ENCODE measurements at places on chromosomes 1 and 21.

GRCh38 chr1:23397908-23398307, 26.6 kb downstream of the TCEA3 start:
- no peak for DNase-seq

DNA sequence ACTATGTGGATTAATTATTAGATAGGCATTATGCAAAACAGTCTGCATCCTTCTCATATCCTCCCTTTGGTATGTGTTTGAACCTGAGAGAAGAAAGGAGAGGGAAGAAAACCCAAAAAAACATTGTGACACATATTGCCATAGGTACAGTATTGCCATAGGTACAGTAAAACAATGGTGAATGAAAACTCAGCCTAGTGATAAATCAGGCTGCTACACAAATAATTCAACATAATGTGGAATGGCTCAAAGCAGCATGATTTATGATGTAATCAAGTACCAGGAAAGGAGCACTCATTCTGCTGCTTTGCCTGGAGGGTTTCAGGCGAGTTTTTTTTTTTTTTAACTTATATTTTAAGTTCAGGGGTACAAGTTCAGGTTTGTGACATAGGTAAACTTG, 213.9 kb upstream of the LYPLAL1 start:
- no peak for DNase-seq

DNA sequence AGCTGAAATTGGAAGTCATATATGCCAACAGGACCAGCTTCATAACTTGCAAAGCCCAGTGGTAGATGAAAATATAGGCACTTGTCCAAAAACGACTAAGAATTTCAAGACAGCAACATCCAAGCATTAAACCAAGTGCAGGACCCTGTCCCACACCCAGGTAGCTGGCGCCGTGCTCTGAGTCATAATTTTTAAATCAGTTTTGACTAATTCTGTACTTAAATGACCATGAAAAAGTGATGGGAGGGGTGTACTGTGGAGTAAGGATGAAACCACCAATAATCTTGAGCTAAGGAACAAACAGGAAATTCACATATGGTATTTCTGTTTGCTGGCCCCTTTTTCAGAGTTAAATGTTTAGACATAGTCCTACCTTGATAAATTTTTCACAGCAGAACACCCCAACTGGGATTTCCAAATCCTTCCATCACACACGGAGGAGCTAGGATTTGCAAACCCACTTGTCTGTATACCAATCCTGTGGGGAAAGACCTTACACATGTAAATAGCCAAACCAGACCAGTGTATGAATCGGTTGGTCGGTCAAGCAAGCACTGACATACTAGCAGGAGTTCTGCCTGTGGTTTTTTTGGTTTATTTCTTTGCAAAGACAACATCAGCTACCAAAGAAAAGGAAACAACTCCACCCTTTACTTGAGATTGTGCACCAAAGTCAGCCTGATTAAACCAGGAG, 235.7 kb upstream of the RAB4A start:
- DNase-seq: peak; percentile 44

DNA sequence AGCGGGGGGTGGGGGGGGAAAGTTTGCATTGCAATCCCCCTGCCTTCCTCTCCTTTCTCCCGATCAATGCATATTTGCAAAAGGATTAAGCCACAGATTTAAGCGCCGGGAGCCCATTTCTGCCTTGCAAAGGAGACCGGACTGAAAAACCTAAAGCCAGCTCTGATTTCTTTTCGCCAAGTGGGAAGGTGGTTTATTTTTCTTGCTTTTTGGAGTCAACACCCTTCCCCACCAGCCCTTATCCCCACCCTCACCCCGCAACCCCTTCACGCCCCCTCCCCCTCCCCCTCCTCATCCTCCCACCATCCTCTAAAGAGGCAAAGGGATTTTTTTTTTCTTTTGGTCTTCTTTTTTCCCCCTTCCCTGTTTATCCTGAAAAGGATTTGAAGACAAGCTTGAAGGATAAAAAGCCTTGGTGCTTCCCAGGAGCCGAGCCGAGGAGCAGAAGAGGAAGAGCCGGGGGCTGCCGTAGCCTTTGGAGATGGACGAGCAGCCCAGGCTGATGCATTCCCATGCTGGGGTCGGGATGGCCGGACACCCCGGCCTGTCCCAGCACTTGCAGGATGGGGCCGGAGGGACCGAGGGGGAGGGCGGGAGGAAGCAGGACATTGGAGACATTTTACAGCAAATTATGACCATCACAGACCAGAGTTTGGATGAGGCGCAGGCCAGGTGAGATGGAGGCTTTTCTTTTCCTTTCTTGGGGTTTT, 513 bp downstream of the PBX1 start:
- no peak for DNase-seq

DNA sequence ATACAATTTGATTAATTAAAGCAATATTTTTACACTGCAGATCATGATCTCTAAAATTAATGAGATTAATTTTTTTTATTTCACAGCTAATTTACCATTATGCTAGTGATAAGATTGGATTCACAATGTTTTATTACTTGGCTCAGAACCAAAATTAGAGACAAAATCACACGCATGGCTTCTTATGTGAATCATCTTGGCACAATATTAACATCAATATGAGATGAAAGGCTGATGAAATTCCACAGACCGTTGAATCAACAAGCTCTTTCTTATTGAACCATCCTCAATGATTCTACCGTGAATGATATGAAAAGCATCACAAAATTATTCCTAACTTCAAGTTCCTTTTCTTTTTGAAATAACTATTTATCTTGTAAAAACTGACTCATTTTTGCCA, 544.9 kb downstream of the KCNT2 start:
- no peak for DNase-seq

DNA sequence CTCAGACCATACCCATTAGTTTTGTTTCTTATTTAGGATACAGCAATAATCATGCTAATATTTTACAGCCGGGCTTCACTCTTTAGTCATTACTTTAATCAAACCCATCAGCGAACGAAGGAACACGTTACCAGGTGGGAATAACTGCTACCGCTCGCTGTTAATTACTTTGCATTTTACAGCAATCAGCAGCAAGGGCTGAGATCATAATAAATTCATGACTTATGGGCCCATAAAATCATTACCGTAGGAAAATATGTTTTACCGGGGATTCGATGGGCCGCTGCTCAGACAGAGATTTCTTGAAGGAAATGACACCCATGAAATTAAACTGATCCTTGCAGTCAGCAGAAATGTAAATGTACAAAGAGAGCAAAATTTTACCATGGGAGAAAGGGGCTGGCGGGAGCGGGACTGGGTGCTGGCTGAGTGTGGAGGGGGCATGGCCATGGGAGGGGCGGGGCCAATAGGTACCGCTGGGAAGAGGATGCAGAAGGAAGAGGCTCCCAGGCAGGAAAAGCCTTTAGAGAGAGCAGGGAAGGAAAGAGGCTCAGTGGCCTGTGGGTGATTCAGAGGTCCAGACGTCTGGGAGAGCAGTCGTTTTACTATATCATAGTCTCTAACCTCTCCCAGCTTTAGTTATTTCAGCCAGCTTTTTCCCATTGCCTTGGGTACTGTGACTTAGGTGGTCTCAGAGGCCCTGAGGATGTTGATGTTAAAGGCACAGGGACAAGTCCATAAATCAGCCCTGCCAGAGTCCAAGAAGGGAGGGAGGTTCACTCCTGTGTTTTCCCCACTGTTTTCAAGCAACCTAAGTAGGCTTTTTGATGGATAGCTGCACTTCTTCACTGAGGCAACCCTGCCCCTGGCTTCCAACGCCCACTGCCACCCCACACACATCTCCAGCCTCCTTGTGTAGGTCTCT, 258.9 kb downstream of the SEC16B start:
- DNase-seq: no peak

GRCh38 chr21:33640697-33641351, 717 bp downstream of the CRYZL1 start:
- DNase-seq: no peak

DNA sequence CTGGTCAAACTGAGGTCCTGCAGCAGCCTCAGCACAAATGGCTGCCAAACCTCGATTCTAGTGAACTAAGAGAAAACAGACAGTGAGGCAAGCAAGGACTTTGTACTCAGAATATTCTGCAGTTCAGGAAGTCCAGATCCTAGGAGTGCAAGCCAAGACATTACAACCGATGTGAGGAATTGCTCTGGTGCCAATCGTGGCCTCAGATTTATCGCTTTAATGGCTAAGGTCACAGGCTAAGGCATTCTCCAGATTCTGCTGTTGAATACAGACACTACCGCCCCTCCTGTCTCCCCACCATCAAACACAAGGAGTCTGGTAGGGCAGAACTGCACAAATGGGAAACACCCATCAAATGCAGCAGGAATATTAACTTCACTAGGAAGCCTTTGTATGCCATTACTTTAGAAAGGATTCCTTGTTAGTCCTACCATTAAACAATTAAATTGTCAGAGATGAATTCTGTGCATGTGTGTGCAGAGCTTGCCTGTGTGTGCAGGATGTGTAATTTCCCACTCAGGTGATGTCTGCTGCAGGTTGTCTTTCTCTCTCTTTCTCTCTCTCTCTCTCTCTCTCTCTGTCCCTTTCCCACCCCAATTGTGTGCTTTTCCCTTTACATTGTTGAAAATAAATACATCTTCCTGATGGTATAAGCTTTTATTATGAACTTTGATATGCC, 9.2 kb upstream of the SERTAD4 start:
- no peak for DNase-seq

DNA sequence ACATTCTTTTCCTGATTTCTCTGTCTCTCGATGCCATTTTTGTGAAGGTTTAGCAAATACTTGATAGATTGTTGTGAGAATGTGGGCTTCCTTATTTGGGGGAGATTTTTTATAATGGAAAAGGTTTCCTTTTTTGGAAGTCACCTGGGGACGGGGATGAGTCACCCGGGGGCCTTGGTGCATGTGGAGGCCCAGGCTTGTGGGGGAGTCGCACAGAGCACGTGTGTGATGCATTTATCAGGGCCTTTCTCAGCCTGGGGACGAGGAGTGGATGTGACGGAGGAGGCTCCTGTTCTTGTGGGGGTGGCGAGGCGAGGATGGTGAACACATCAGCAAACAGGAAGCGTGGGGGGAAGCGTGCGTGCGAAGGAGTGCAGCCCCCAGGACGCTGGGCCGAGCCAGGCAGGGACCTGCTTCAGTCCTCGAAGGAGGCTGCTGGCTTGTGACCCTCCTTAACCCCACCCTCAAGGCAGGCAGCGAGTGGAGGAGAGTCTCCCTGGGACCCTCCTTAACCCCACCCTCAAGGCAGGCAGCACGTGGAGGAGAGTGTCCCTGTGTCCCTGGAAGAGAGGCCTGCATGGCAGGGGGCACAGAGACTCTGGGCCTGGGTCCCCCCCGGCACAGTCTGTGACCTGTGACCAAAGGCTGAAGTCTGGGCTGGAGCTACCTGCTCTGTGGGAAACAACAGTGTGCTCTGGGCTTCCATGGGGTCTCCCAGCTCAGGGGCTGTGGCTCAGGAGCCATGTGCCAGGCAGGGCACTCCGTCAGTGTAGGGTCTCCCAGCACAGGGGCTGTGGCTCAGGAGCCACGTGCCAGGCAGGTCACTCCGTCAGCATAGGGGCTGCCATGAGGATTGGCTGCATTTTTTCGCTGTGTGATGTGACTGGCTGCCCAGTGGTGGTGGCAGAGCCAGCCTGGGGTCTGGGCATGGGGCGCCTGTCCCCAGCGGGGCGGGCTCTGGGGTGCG, 57.2 kb downstream of the AGPAT3 start:
- peak; percentile 36 for DNase-seq

Measured in GM18507 (cell line).